ENCODE measurements at places on chromosomes 4 and X. TPM values are rescaled to one million over a fixed set of nuclear protein-coding genes. Genes with fewer than 3 reads are reported as not detected.

MAGEA12 gene
- not detected for total RNA-seq

MAGED4B gene
- total RNA-seq, result 3.5 TPM

GABRE gene
- 43.3 TPM for total RNA-seq

TCEAL1 gene
- total RNA-seq, result 32.8 TPM

CT55 gene
- not detected for total RNA-seq

MID2 gene
- 12.0 TPM for total RNA-seq

CYSLTR1 gene
- 0.26 TPM for total RNA-seq

EXOC1L gene
- total RNA-seq, result not detected

ZNF157 gene
- total RNA-seq, result 0.12 TPM

TLR10 gene
- not detected for total RNA-seq

CCNB3 gene
- 0.26 TPM for total RNA-seq

RASL11B gene
- not detected for total RNA-seq

ARHGEF38 gene
- not detected for total RNA-seq

PHOX2B gene
- total RNA-seq, result not detected

MAGEA11 gene
- not detected for total RNA-seq

GLRA2 gene
- not detected for total RNA-seq

RTL3 gene
- total RNA-seq, result not detected

PRR32 gene
- not detected for total RNA-seq

UGT2B11 gene
- not detected for total RNA-seq

GLUD2 gene
- total RNA-seq, result 2.9 TPM

RNF4 gene
- 35.3 TPM for total RNA-seq

MTNR1A gene
- total RNA-seq, result not detected

USP51 gene
- total RNA-seq, result 1.5 TPM

SMPX gene
- total RNA-seq, result 0.12 TPM

UGT2B15 gene
- not detected for total RNA-seq

LRRC66 gene
- total RNA-seq, result 0.53 TPM

CT83 gene
- total RNA-seq, result not detected

CENPVL1 gene
- total RNA-seq, result not detected

SPANXB1 gene
- total RNA-seq, result not detected

TRIM61 gene
- total RNA-seq, result 0.92 TPM

TRIML2 gene
- not detected for total RNA-seq

Measured in aortic smooth muscle cell (primary cell).